ENCODE measurements at places on chromosomes 6 and 20.

DNA sequence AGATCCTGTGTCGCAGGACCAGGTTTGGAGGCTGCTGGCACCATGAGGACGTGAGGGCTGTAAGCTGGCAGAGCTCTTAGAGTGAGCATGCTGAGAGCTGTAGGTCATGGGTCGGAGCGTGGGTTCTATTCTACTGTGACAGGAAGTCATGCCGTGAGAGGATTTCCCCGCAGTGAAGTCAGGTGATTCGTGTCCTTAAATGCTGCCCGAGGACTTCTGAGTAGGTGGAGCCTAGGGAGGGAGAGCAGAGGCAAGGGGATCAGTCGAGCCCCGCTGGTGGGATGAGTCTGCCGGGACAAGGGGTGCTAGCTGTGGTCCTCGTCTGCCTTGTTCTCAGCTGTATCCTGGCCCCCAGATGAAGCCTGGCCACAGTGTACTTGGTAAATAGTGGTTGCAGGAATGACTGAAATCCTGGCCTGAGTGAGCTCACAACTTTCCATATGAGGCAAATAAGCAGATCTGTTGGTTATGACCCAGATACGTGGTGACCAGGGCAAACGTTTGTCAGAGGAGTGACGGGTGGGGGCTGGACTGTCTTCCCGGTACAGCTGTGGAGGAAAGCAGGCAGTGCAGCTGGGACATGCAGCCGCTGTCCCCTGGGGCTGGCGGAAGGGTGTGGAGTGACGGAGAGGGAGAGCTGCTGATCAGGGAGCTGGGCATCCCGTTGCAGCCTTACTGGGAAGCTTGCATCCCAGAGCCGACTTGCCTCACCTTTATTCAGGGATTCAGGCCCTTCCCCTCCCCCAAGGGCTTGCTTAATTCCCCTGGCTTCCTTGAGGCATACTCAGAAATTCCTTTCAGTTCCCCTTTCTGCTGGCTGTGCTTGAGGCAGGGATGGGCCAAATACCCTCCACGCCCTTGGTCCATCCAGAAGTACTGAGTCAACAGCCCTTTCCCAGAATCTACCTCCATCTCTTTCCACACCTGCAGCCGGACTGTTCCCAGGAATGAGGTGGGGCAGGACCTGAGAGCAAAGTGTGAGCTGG, 250.9 kb upstream of the RREB1 start:
- peak; percentile 57 for DNase-seq

GRCh38 chr20:11539450-11539849, 378.2 kb upstream of the BTBD3 start:
- no peak for DNase-seq

DNA sequence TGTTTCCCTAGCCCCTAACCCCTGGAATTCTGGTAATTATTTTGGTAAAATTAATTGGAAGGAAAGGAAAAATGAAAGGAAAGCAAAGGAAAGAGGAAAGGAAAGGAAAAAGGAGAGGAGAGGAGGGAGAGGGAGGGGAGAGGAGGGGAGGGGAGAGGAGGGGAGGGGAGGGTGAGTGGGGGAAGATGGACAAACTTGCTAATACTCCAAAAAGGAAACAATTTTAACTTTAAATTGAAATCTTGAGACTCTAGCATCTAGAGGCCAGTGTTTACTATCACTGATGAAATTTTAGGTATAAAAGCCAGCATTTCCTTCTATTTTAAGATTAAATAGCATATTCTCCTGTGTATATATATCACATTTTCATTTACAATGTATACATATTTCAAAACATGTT, 156.5 kb downstream of the COL12A1 start:
- no peak for DNase-seq

DNA sequence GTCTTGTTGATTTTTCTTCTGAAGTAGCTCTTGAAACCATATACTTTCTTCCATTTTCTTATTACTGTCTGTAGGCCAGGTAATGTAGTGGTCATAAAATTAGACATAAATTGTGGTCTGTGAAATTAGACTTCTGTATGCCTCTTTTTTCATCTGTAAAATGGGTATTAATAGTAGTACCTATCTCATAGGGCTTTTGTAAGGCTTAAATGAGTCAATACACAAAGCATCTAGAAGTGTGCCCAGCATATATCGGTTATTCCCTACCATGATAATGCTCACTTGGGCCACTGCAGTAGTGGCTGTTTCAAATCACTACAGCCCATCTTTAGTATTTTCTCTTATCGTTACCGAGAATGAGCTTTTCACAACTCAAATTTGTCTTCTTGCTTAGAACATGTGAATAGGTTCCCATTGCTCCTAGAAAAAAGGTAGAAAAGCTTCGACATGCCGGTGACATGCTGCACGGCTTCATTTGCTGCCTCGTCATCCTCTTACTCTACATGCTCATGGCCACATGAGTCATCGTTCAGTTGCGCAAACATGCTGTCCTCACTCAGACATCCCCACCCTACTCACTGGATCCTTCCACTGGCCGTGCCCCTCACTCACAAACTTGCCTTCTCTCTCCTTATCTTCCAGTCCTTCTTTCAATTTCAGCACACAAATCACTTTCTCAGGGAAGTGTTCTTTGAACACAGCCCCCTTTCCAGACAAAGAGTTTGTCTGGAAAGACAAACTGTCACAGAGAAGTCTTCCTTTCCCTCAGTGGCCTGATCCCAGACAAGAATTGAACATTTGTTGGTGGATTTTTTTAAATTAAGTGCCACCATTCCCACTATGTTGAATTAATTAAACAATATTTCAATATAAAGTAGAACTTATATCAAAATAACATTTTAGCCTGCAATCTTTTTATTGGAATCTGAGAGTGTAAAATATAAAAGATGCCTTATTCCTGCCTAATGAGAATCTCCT, 32.2 kb upstream of the ERVFRD-1 start:
- no peak for DNase-seq

DNA sequence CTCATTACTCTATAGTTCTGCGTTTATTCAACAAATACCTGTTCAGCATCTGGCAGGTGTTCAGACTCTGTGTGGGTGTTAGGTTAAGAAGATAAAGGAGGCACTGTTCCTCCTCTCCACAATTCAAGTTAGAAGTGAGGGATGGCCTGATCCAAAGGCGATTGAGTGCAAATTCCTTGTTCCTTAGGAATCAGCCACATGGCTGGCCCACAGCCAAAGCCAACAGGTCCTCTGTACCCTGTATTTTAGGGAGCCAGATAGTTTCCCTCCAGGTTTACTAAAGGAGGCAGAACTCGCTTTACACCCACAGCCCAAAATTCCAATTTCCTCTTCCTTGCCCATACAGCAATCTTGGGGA, 5.0 kb upstream of the CD40 start:
- no peak for DNase-seq

DNA sequence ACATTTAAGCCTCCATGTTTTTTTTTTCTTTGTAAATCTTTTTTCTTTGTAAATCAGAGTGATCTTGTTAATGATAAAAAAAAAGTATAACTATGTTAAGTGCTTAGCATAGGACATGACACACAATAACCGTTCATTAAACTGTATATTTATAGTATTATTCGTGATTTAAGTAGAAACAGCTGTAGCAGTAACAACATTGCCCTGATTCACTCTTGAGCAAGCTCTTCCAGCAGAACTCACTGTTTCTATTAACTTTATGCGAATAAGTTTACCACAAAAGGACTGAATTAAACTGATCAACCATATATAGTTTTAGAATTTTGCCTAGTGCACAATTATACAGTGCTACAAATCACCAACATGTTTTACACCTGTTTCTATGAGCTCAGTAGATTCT, 1338.0 kb upstream of the EYS start:
- DNase-seq, result no peak

DNA sequence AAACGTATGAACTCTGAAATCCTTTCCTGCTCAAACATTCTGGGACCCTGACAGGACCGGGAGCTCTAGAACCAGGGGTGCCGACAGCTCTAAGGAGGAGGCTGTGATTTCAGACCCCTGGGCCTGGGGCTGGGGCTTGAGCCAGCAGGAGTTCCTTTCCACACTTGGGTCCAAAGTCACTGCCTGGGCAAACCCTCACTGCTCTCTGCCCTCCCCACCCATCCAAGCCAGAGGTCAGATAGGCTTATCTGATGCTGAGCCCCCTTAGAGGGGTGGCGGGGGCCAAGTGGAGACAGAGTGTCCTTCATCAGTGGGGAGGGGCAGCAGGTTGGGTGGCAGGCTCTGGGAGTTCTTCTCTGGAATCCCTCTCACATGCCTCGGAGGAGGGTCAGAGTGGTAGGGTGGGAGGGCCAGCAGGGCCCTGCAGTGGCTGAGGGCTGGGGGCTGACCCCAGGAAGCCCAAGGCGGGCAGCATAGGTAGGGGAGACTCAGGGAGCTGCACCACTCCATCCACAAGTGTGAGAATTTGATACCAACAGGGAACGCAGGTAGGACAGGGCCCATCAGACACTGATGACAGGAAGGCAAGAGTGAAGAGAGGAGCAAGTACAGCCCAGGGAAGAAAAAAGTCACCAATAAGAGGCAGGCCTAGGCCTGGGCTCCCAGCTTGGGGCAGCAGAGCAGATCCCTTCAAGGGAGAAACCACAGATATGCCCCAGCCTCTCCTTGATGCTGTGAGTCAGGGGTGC, 121.0 kb downstream of the MRPL14 start:
- no peak for DNase-seq

GRCh38 chr20:51563486-51564332, 21.2 kb upstream of the NFATC2 start:
- no peak for DNase-seq

GRCh38 chr6:115067690-115068447, 725.0 kb upstream of the HS3ST5 start:
- DNase-seq, result no peak

Measured in GM12864 (cell line).